ENCODE measurements at places on chromosomes 2 and 18.

DNA sequence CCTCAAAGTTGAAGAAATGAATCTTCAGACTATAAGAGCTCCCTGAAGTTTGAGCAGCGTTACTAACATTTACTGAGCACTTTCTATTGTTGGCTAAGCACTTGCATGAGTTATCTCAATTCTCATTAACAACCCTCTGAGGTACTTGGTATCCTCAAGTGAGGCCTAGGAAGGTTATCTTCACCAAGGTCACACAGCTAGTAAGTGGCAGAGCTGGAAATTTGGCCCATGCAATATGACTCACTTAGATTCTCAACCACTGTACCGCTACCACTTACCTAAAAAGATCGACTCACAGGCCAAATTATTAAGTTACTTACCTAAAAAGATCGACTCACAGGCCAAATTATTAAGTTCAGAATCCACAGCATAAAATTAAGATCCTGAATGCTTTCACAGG lies 8.7 kb upstream of the METAP1D start:
- DNase-seq: no peak

DNA sequence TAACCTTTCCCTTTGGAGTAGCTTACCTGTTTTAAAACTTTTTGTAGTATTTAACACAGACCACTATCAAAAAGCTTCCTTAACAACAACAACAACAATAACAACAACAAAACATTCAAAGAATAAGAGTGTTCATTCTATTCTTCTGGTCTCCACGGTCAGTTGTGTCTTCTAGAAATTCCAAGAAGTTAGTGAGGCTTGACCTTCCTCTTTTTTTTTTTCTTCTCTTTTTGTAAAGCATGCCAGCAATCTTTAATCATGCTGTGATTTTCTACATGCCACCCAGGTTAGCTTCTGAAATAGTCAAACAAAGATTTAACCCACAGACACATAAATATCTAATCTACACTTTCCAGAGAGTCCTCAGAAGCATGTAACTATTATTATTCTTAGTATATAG lies 28.4 kb upstream of the KLHL14 start:
- DNase-seq: no peak

DNA sequence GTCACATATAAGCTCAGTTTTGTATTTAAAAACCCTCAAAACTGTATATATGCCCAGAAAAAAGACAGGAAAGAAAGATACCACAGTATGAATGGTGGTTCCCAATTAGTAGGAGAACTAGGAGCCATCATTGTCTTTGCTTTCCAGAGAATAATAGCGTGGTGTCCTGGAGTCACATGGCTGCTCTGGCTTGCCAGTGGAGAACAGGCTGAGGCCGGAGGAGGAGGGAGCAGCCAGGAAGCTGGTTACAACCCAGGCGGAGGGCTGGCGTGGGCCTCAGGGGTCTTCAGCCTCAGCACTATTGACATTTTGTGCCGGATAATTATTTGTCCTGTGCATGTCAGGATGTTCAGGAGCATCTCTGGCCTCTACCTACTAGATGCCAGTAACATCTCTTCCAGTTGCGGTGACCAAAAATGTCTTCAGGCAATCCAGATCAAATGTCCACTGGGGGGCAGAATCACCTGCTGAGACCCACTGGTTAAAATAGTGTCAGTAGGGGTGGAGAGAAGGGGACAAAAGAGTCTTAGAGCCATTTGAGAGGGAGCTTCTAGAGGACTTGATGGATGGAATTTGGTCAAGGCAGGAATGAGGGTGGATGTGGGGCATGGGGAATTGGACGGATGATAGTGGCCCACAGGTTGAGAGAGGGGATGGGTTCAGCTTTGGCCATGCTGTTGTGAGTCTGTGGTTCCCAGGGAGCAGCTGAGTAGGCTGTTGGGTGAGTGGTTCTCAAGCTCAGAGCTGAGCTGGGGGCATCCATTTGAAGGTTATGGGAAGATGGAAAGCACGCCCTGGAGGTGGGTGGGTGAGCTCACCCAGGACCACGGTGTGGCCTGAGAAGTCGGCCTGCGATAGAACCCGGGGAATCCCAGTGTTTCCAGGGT lies 144.9 kb downstream of the AGAP1 start:
- no peak for DNase-seq

DNA sequence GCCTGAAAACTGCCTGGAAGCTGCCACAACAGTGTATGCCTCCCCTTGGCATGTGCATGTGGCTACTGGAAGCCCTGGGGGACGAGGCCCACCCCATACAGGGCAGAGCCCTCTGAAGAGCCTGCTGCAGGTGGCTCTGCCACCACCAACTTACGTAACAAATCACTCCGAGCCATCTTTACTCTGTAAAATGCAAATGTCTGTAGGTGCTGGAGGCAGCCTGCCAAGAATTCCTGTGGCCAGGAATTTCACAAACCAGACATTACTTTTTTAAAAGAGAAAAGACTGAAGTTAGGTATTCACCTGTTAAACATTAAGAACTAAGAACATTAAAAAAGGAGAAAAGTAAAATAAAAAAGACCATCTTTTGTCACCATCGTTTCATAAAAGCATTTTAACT lies 106.3 kb downstream of the GPR39 start:
- DNase-seq: no peak

GRCh38 chr2:10915731-10916276 lies 4.1 kb downstream of the KCNF1 start:
- no peak for DNase-seq

DNA sequence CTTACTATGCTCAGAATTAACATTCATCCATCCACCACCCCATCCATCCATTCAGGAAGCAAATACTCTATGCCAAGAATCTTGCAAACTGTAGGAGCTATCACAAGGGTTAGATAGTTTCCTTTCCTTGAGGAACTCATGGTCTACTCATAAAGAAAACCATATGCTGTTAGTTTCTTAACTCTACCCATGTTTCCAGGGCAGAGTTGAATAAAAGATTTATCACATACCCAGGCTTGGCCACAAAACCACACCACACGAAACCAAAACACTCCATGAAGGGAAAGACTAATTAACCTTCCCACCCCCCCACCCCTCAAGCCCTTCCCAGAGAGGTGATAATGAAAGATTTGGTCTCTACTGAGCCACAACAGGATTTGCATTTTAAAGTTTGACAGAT lies 23.7 kb upstream of the MSGN1 start:
- no peak for DNase-seq

DNA sequence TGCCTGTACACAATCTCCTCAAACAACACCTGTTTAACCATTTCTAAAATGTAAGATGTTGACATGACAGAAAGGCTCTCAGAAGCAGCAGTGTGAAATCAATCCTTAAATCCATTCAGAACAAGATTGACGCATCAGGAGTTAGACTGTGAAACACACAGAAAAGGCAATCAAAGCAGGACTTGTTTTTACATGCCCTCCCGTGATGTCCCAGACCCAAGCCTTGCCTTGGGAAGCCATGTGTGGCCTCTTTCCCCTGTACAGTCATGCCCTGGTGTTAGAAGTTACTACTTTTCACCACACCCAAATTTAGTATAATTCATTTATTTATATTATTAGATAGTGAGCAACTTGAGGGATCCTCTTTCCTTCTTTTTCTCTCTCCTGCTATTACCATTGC lies 115.7 kb downstream of the NCKAP5 start:
- DNase-seq: no peak

DNA sequence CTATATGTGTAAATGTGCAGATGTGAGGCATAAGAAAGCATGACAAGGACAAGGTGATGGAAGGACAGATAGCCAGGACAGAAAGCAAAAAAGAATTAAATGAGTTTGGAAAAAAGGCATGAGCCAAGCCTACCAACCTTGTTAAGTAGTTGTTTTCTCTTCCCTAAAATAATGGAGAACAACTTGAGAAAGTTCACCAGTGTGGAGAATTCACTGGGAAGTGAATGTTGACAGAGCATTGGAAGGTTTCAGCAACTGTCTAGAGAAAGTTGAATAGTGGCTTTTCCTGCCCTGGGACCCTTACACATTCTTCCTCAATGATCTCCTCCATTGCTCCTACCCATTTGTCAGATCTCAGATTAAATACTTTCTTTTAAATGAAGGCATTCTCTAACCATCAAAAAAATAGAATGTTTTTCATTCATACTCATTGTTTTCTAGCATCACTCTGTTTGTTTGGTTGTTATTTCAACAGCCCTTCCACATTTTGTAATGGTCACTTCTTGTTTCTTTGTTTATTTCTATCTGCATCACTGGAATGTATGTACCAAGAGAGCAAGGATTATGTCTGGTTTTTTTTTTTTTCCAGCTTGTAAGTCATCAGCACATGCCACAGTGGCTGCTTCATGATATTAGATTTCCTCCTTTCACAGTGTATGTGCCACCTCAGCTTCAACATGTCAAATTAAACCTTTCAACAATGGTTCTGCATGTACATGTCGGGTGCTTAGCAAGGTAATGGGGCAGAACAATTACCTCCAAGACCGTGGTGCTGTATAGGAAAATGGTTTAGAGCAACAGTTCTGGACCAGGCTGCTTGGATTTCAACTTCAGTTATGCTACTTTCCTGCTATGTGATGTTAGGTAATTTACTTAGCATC lies 586.0 kb upstream of the VRK2 start:
- no peak for DNase-seq

GRCh38 chr18:22296304-22296703 lies 121.4 kb downstream of the CTAGE1 start:
- no peak for DNase-seq

- DNase-seq: no peak
Observed at GRCh38 chr2:68235090-68235489, 17.2 kb downstream of the PPP3R1 start.

DNA sequence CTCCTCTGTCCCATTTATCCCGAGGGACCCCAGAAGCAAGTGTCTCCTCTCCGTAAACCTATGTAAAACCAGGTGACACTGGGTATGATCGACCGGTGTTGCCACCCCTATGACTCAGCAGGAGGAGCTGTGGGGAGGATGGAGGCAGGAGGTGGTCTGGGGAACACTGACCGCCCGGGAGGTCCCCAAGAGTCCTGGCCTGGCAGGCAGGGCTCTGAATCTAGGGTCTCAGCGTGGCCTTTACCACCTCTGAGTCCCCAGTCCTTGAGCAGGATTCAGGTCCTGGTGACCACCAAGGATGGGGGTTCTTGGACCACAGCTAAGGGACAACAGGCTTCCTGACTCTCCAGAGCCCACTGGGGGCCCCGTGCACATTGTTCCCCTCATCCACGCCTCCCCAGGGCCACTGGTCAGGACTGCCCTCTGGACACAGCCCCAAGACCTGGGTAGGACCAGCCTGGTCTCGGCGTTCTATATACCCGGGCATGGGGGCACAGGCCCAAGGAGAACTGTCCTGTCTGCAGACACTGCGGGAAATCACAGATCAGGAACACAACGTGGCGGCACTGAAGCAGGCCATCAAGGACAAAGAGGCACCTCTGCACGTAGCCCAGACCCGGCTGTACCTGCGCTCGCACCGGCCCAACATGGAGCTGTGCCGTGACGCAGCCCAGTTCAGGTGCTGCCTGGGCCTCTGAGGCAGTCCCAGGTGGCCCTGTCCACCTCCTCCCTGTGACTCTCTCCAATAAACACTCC lies 4.0 kb downstream of the TEKT4 start:
- DNase-seq: no peak

DNA sequence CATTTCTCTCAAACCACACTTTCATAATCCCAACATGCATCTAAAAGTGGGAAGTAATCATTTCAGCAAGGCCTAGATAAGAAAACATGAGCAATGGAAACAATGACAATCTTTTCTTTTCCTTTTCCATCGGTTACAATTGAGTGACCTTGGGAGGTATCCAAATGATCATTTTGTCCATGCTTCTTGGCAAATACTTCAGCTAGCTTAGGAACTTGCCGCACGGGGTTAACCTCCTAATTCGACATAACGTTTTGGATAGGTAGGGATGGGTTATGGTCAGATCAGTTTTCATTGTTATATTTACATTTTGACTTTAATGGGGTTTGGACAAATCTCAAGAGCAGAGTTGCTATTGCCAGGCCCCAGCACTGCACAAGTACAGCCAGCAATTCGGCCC lies 4.6 kb upstream of the PTPRM start:
- no peak for DNase-seq

GRCh38 chr2:77642339-77642738 lies 120.2 kb upstream of the LRRTM4 start:
- DNase-seq: no peak

DNA sequence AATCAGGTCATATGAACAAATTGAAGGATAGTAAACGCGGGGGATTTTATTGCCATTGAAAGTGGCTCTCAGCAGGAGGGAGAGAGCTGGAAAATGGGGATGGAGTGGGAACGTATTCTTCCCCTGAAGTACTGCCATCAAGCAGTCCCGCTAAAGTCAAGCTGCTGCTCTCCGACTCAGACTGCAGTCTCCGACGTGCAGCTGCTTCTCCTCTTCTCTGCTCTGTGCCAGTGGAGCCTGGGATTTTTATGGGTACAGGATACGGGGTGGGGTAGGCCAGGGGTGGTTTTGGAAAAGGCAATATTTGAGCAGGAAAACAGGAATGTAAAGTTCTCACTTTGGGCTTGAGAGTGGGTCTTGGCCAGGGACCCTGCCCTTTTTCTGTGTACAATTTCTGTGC lies 33.0 kb downstream of the KCTD18 start:
- DNase-seq: no peak

DNA sequence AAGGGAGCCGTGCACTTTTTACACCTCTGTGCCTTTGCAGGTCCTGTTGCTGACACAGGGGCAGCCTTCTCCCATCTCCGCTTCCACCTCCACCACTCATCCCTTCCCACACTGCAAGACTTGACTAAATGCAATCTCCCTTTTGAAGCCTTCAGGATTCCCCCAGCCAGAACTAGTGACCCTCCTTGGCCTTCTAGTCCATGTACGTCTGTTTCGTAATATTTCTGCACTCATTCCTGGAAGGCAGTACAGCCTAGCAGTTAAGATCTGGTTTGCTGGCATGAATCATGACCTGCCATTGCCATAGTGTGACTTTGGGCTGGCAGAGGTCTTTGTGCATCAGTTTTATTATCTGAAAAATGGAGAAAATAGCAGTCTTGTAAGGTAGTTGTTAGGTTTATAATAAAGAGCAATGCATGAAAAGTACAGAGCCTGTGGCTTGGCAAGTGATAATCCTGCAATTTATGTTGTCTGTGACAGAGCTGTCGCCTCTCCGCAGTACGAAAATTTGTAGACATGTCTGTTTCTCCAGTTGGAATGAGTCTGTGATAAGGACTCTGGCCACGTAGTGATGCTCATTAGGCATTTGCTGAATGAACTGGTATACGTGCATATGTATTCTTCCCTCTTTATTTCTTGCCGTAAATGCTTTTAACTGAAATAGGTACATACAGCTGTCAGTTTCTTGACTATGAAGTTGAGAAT lies 36.7 kb downstream of the NCK2 start:
- DNase-seq: no peak

- DNase-seq: no peak
Observed at GRCh38 chr18:57619876-57620275, 1.8 kb downstream of the NARS1 start.

GRCh38 chr2:181266614-181267013 lies 190.6 kb upstream of the ITGA4 start:
- no peak for DNase-seq

- no peak for DNase-seq
Observed at GRCh38 chr2:128651000-128651399, 332.3 kb upstream of the HS6ST1 start.

- peak; percentile 78 for DNase-seq
Observed at GRCh38 chr18:48948112-48949049, 2.4 kb downstream of the SMAD7 start.

- DNase-seq: no peak
Observed at GRCh38 chr18:73340135-73340977, 472.6 kb upstream of the NETO1 start.

- DNase-seq: no peak
Observed at GRCh38 chr2:201972621-201973255, 60.9 kb upstream of the FZD7 start.

- no peak for DNase-seq
Observed at GRCh38 chr18:79394534-79395307, 1.0 kb upstream of the NFATC1 start.
